ENCODE measurements at places on chromosomes 5 and 9. TPM values are rescaled to one million over a fixed set of nuclear protein-coding genes. Genes with fewer than 3 reads are reported as not detected.

- H3K27ac ChIP-seq = no peak overlapping the region
- DNase-seq = no peak
- no peak overlapping the region for H3K4me3 ChIP-seq
- H3K36me3 ChIP-seq = no peaks in the 10 kb centered on the region
- no peaks in the 10 kb centered on the region for H3K27me3 ChIP-seq
These were observed 399.0 kb downstream of the LRRC70 start for GRCh38 chr5:62977661-62978060.

DNA sequence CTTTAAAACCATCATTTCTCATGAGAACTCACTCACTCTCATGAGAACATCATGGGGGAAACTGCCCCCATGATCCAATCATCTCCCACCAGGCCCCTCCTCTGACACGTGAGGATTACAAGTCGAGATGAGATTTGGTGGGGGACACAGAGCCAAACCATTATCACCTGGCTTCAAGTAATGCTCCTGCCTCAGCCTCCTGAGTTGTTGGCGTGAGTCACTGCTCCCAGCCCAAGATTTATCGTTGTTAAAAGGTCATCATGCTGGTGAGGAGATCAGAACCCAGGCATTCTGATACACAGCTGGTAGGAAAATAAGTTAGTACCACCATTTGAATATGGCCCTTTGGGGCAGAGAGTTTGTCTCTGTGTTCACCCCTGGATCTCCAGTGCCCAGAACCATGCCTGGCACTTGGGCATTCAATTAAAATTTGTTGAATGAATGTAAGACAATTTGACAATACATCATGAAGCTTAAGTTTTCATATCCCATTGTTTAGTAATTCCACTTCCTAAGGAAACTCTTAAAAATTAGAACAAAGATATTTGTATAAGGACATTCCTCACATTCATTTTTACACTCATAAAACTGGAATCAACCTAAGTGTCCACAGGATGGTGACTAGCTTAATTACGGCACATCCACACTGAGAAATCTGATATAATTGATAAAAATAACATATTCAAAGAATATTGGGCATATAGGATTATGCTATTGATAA is 58.0 kb upstream of the COL15A1 start:
- no peaks in the 10 kb centered on the region for H3K36me3 ChIP-seq
- DNase-seq = no peak
- H3K4me1 ChIP-seq = no peaks in the 10 kb centered on the region
- H3K27ac ChIP-seq = no peak overlapping the region

Gene ZNF354C
- total RNA-seq = 7.3 TPM

- H3K4me3 ChIP-seq = no peak overlapping the region
- DNase-seq = no peak
- peaks cover 38% of the 10 kb centered on the region for H3K4me1 ChIP-seq
- H3K36me3 ChIP-seq = peaks cover 11% of the 10 kb centered on the region
- peaks cover 89% of the 10 kb centered on the region for H3K27me3 ChIP-seq
These were observed 1.6 kb downstream of the DMRT2 start for GRCh38 chr9:1051584-1052275.

DNA sequence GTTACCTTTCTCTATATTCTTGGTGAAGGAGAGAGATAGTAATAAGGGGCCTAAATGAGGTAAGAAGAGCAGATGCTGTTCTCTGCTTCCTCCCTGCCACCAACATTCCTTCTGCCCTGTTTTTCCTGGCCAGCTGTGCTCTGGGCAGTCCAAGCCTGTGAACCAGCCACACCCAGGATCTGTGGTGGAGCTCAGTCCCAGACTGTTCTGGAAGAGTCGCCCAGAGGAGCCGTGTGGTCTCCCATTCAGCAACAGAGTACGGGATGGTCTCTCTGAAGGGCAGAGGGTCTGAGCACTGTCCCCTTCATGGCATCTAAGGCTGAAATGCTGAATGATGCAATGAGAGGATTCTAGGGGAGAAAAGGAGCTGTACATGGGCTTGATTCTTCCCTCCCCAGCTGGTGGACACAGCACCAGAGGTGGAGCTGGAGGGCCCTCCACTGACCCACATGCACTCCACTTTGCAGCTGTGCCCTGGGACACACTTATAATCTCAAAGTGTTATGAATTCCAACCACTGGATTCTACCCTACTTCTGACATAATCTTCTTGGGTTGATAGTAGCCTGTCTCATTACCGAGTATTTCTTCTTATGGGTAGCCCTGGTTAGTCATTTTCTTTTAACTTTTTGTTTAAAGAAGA is 70.8 kb upstream of the RPS23 start:
- no peak overlapping the region for H3K27ac ChIP-seq
- peaks cover 38% of the 10 kb centered on the region for H3K4me1 ChIP-seq
- no peak for DNase-seq
- H3K4me3 ChIP-seq = no peak overlapping the region

Gene DRD1
- not detected for total RNA-seq

Gene RASA1
- 20.6 TPM for total RNA-seq

DNA sequence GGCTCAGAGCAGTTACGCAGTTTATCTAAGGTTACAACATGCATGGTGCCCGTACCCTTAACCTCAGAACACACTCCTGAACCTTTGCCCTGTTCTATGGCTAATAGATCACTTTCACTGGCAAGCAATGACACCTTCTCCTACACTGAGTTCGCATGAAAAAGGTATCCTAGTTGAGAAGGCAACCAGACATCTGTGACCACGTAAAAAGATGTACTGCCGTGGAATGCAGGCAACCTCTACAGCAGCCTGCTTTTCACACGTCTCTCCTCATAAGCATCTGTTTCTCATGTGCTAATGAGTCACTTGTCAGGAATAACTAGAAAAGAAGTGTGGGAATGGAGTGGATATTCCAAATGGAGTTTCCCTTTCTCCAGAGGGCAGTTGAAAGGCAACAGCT is 71.4 kb downstream of the FBXO38 start:
- H3K36me3 ChIP-seq = no peaks in the 10 kb centered on the region
- DNase-seq = no peak
- no peak overlapping the region for H3K27ac ChIP-seq
- no peaks in the 10 kb centered on the region for H3K4me1 ChIP-seq
- H3K27me3 ChIP-seq = peaks cover 15% of the 10 kb centered on the region

- peaks cover 5% of the 10 kb centered on the region for H3K27me3 ChIP-seq
- peaks cover 4% of the 10 kb centered on the region for H3K4me1 ChIP-seq
- no peak overlapping the region for H3K4me3 ChIP-seq
- DNase-seq = no peak
These were observed 11.1 kb downstream of the GRIN1 start for GRCh38 chr9:137149942-137150616.

GRCh38 chr9:122394265-122395125 is 23.7 kb downstream of the PTGS1 start:
- H3K36me3 ChIP-seq = no peaks in the 10 kb centered on the region
- H3K27ac ChIP-seq = no peak overlapping the region
- H3K27me3 ChIP-seq = peaks cover 9% of the 10 kb centered on the region
- peaks cover 3% of the 10 kb centered on the region for H3K4me1 ChIP-seq
- DNase-seq = no peak
- H3K4me3 ChIP-seq = no peak overlapping the region

Gene FGD3
- total RNA-seq = 156 TPM

- DNase-seq = no peak
- no peak overlapping the region for H3K27ac ChIP-seq
- H3K36me3 ChIP-seq = no peaks in the 10 kb centered on the region
These were observed 4.8 kb upstream of the SLC2A8 start for GRCh38 chr9:127392166-127392565.

GRCh38 chr5:88268385-88269184 is at the start of gene TMEM161B:
Gene TMEM161B, minus strand, starts transcription at chr5:88268845. Its CDS starts 122 bp downstream, at chr5:88268723.
- H3K4me3 ChIP-seq = peak within 1 kb of the TSS; percentile 100
- DNase-seq = peak; percentile 96
- H3K27ac ChIP-seq = peak within 1 kb of the TSS; percentile 99

Gene ERCC8
- 10.0 TPM for total RNA-seq

DNA sequence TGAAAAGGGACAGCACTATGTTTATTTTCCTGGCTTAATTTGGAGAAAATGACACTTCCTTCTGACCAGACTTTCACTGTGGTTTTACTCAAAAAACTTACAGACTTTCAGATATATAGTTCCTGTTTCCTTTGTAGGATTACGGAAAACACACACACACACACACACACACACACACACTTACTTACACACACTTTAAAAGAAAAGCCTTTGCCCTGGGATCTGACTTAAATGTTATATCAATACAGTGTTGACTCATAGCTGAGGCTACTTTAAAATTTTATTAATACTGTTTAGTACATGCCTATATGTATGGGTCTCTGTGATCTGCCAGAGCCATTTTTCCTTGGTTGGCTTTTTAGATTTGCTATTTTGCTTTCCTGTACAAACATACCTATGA is 758.3 kb downstream of the DNAH5 start:
- H3K27ac ChIP-seq = no peak overlapping the region
- H3K4me3 ChIP-seq = no peak overlapping the region
- DNase-seq = no peak
- H3K4me1 ChIP-seq = no peaks in the 10 kb centered on the region
- H3K36me3 ChIP-seq = no peaks in the 10 kb centered on the region

GRCh38 chr9:22159586-22159985 is 150.5 kb upstream of the CDKN2B start:
- H3K27me3 ChIP-seq = peaks cover 37% of the 10 kb centered on the region
- no peak for DNase-seq
- no peak overlapping the region for H3K27ac ChIP-seq
- no peaks in the 10 kb centered on the region for H3K36me3 ChIP-seq

DNA sequence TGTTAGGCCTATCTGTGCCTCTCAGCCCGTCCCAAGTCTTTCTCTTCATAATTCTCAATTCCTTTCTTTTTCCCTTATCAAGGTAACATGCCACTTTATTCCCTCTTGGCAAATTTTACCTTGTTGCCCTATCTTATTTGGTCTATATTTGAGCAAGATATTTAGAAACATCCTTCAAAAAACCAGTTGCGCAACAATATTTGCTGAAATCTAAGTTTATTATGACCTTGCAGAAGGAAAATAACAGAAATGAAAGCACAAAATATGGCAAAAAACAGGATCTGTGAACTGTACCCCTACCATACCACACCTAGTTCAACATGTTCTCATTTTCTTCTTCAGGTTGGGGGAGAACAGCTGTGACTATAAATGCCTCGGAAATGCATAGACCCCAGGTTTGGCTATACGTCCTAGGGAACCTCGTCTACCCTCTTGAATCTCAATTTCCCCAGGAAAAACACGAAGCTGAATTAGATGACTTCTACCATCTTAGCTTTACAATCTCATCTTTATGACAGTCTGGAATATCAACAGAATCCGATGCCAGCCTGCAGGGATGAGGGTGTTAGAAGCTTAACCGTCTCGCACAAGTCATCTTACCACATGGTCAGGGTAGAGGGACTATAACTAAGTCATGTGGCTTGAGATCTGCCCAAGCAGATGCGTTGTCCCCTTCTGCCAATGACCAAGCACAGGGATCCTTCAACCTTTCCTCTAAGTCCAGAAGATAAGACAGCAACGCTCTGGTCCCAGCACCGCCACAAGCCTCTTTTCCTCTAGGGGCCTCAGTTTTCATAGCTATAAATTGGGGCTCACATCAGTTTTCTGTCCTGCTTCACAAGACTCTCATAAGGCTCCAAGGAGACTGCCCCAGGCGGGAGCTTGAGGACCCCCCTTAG is 1.3 kb downstream of the LCP2 start:
- peak overlapping the region; percentile 94 for H3K27ac ChIP-seq
- peaks cover 63% of the 10 kb centered on the region for H3K36me3 ChIP-seq
- DNase-seq = no peak
- peaks cover 66% of the 10 kb centered on the region for H3K4me1 ChIP-seq

GRCh38 chr5:151662805-151663204 is 23.9 kb downstream of the SPARC start:
- peaks cover 12% of the 10 kb centered on the region for H3K4me1 ChIP-seq
- peaks cover 10% of the 10 kb centered on the region for H3K27me3 ChIP-seq
- no peak overlapping the region for H3K4me3 ChIP-seq

Gene RASGRF2
- 7.5 TPM for total RNA-seq

Gene ZNF608
- not detected for total RNA-seq

DNA sequence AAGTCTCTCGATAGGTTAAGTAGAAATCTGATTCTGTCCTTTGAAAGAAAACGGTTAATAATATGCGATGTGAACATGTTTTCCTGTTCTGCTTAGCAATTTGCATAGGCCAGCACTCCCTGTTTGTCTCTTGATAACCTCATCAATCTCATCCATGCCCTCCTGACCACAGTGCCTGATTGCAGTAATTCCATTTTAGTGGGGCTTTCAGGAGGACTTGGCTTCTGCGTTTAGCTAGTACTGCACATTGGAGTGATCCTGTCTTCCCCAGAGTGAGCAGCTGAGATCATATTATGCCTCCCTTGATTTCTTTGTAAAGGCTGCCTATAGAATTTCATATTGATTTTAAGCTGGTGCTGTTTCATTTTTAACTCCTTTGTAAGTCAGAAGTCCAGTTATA is 335.9 kb upstream of the ISL1 start:
- H3K27me3 ChIP-seq = no peaks in the 10 kb centered on the region
- no peak for DNase-seq
- no peaks in the 10 kb centered on the region for H3K36me3 ChIP-seq
- no peaks in the 10 kb centered on the region for H3K4me1 ChIP-seq
- H3K27ac ChIP-seq = no peak overlapping the region

Gene ORM2
- total RNA-seq = not detected

DNA sequence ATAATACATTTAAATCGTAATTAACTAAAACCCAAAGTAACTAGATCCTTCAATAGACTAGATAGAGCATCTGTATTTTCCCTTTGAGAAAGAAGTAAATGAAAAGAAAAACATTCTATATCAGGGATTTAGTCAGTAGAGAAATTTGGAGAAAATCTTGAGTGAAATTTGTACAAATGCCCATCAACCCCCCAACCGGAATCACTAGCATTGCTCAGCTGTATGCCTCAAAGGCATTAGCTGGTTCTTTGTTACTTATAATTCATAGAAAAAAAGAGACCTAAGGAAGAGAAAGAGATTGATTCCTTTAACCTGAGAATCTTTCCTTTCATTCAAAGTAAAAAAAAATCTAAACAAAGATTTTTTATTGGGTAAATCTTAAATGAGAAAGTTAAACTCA is 659 bp downstream of the OMD start:
- H3K4me3 ChIP-seq = no peak overlapping the region
- DNase-seq = no peak
- H3K27me3 ChIP-seq = no peaks in the 10 kb centered on the region
- peaks cover 5% of the 10 kb centered on the region for H3K4me1 ChIP-seq
- H3K27ac ChIP-seq = no peak overlapping the region

- H3K36me3 ChIP-seq = peaks cover 89% of the 10 kb centered on the region
- H3K4me3 ChIP-seq = peak overlapping the region; percentile 86
- H3K27ac ChIP-seq = peak overlapping the region; percentile 95
- H3K27me3 ChIP-seq = no peaks in the 10 kb centered on the region
- peak; percentile 76 for DNase-seq
These were observed 14.4 kb downstream of the STK10 start for GRCh38 chr5:172173564-172174153.

DNA sequence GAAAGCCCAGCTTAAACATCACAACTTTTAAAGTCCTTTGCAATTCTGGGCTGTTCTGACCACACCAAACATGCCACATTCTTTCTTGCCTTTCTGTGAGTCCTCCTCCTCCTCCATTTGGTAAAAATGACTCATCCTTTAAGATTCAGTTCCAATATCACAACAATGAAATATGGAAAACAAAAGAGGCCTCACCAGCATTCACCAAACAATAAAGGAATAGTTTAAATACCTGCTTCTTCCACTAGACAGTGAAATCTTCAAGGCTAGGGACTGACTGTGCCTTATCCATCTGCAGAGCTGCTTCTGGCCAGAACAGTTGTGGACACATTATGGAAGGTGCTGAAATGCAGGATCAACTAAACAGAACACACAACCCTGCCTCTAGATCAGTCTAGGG is 36.0 kb downstream of the NR6A1 start:
- H3K36me3 ChIP-seq = no peaks in the 10 kb centered on the region
- H3K4me3 ChIP-seq = no peak overlapping the region
- no peak for DNase-seq
- no peak overlapping the region for H3K27ac ChIP-seq
- peaks cover 3% of the 10 kb centered on the region for H3K4me1 ChIP-seq

Data from activated CD4-positive, alpha-beta T cell treated with anti-CD3 and anti-CD28 coated beads, Interleukin-2, amount 10 ng/mL, durations not matched to agents 7 days and 5 days (primary cell).